Activated CD4-positive, alpha-beta T cell treated with anti-CD3 and anti-CD28 coated beads, Interleukin-2, amount 50 U/mL, for 48 hours (primary cell): ENCODE measurements at places on chromosomes 3 and 15.

- no peak for DNase-seq
Measured at GRCh38 chr3:172125053-172125452, 85.7 kb downstream of the FNDC3B start.

GRCh38 chr3:87810452-87811016 is 248.3 kb downstream of the CGGBP1 start:
- no peak for DNase-seq

GRCh38 chr3:77541203-77541922 is 501.5 kb downstream of the ROBO2 start:
- DNase-seq, result no peak

- DNase-seq, result no peak
Measured at GRCh38 chr3:12292770-12293169, 3.9 kb downstream of the PPARG start.

GRCh38 chr3:17044855-17045254 is 160.1 kb downstream of the PLCL2 start:
- DNase-seq, result no peak

DNA sequence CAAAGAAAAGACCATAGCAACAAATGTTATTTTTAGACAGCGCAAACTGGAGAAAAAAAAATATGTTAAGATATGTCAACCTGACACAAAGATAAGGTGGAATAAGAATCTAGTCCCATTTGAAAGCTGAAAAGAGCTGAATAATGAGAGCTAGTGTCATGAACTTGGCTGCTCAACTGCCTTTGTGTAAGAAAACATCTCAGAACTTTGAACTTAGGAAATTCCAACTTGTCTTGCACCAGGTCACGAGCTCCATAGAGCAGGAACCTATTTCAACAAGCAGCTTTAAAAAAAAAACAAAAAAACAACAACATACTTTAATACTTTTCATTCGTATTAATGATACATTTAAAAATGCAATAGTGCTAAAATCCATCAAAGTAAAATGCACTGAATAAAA is 79.5 kb downstream of the ZNF280D start:
- no peak for DNase-seq

- no peak for DNase-seq
Measured at GRCh38 chr3:192303235-192303634, 424.1 kb downstream of the FGF12 start.

- DNase-seq, result no peak
Measured at GRCh38 chr3:98740324-98740723, 22.8 kb upstream of the ST3GAL6 start.

GRCh38 chr3:2154621-2155020 is 56.0 kb downstream of the CNTN4 start:
- DNase-seq, result no peak

GRCh38 chr3:13098192-13098988 is 25.2 kb upstream of the IQSEC1 start:
- no peak for DNase-seq

DNA sequence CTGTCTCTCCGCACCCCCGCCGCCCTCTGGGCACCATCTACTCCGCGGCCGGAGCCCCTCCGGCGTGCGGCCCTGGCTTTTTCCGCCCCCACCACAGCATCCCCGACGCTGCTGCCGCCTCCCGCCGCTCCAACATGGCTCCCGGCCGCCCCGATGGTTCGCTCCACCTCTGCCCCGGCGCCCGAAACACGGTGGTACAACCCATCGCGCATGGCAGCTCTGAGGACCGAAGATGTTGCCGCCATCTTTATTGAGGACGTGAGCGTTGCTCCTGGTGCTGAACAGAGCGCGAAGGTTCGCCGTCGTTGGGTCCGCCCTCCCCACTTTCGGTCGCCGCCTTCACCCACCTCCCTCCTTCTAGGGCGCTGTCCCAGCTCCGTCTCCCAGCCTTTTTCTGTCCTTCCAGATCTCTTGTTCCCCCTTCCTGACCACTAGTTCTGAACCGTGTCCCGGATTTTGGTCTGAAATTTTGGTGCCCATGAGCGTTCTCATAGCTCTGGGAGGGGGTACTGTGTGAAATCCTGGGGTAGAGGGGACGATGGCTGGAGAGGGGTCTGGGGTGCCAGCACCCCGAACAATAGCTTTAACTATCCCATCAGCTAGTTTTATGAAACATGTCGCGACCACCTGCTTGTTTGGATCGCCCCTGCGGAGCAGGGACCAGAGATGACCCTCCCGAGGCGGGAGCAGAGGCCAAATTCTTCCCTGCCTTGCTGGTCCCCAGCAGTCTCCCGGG is at the start of gene CELSR3:
Gene CELSR3 (minus strand): TSS at position 134 of the 736 bp plus-strand sequence. CDS start 252 bp downstream, outside the sequence.
- DNase-seq, result peak; percentile 74

DNA sequence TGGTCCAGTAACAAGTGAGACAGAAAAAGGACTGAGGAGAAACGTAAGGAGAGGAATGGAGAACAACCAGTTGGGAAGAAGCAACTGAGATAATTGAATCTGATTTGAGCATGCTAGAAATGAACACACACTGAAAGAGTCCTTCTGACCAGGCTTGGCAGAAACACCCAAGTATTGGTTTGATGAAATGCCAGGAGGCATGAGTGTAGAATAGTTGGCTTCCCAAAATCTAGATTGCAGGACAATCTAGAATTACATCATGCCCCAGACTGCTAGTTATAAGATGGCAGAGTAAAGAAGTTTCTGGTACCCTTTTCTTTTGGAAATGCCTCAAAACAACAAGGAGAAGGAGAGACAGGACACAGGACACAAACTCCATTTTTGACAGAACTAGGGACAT is 189.7 kb upstream of the STT3B start:
- DNase-seq, result no peak

DNA sequence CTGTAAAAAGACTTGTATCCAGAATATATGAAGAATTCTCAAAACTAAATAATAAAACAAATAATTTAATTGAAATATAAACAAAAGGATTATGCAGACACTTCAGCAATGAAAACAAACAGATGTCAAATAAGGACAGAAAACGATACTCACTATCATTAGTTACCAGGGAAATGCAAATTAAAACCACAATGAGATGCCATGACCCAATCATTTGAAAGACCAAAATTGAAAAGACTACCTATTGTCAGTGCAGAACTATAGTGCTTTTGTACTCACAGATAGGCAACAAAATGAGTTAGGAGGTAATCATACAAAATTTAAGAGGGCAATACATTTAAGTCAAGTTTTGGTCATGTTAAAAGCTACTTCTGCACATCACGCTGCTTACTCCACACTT is 31.6 kb upstream of the OR5K4 start:
- no peak for DNase-seq

GRCh38 chr3:27723815-27724458 is 1.8 kb upstream of the EOMES start:
- DNase-seq, result no peak

DNA sequence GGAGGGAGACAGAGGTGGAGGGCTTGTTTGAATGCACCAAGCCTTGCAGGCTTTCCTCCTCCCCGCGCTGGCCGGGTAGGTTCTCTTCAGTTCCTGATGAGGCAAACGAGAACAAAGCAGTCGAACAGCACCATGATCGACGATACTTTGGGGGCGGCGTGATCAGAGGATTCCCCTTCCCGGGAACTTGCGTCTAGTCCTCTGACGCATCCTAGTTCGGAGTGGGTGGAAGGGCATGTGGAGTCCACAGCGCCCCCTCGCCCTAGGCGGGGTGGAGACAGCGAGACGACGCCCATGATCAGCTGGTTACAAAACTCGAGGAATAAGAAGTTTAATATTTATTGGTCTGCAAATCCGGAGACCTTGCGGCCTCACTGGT is 452 bp upstream of the SV2B start:
- peak; percentile 62 for DNase-seq

DNA sequence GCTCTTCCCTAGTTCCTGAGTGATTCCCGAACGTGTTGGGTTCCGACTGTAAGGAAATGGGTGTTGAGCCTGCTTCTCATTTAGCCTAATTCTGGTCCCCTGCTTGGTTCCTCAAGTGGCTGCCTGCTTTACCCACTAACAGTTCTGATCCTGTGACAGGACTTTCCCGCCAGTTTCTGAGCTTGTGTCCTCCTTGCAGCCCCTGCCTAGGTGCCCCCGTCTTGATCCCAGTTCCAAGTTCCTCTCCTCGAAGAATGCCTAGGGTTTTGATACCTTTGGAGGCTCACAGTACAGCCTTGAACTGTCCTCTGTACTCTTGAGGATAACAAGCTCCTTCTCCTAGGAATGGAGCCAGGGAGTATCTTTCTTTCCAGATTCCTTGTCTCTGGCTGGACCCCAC is 12.0 kb upstream of the RASGRF1 start:
- no peak for DNase-seq

- DNase-seq, result no peak
Measured at GRCh38 chr15:78065973-78066946, 11.3 kb downstream of the TBC1D2B start.

GRCh38 chr15:62173215-62173614 is 8.1 kb upstream of the C2CD4B start:
- no peak for DNase-seq

DNA sequence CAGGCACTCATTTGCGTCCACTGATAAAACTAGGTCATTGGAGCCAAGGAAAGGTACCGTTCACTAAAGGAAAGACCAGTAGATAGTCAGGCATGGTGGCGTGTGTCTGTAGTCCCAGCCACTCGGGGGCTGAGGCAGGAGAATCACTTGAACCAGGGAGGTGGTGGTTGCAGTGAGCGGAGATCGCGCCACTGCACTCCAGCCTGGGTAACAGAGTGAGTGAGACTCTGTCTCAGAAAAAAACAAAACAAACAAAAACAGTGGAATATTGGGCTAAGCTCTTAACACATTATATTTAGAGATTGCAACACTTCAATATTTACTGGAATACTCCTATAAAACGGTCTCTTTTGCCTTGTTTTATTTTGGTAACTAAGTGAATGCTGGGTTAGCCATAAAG is 17.4 kb downstream of the MAP2K1 start:
- DNase-seq, result no peak

DNA sequence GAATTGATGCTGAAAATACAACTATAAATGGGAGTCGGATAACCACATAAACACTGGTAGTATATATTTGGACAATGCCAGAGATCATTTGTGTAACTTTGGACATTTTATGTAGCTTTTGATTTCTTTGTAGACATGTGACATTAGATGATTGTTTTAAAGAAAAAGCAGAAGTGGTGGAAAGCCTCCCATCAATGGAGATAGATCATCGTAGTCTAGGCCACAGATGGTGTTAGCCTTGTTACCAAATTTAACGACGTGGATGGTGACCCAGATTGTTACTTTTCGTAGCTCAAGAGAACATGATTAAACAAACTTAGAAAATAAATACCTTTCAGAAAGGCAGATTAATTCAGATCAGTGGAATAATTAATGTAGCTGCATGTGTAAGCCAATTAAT is 8.8 kb downstream of the CACNA1D start:
- DNase-seq, result no peak

DNA sequence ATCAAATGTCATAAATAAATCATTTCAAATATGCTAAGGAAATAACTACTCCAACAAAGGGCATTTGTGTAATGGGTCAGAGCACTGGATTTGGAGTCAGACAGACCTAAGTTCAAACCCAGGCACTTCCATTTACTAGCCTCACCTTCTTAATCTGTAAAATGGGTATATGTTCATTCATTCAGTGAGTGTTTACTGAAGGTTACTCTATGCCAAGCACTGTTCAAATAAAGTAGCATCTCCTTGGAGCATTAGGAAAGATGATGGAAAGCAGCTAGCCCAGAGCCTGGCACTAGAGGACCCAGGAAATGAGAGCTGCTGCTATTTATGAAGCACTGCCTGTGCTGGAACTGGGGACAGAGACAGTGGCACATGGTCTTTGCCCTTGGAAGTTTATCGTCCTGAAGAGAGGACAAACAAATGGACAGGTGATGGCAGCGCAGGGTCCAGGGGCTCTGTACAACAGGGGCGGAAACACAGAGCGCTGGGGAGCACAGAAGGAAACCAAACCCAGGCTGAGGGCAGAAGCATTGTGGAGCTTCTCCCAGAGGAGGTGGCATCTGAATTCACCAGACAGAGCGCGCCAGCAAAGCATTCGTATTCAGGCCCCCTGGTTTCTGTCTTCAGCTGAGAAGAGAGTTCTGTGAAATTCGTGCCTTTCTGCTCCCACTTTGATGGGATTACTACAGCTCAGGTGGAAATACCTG is 19.0 kb downstream of the TM4SF4 start:
- DNase-seq, result no peak

DNA sequence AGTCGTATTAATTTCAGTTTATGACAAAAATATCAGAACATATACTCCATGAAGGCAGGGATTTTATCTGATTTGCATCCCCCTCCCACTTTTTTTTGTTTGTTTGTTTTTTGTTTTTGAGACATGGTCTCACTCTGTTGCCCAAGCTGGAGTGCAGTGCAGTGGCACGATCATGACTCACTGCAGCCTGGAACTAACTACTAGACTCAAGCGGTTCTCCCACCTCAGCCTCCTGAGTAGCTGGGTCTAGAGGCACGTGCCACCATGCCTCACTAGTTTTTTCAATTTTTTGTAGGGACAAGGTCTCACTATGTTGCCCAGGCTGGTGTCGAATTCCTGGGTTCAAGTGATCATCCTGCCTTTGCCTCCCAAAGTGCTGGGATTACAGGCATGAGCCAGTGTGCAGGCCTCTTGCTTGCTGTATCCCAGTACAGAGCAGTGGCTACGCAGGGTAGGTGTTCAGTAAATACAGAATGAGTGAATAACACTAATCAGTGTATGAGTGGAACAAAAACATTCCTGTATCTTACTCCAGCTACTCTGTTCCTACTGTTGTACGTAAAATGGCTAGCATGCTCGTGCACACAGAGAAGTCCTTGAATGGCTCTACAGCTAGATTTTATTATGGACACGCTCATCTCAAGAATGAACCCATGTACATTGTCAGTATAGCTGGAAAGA is 272.4 kb downstream of the FOXP1 start:
- DNase-seq, result no peak

DNA sequence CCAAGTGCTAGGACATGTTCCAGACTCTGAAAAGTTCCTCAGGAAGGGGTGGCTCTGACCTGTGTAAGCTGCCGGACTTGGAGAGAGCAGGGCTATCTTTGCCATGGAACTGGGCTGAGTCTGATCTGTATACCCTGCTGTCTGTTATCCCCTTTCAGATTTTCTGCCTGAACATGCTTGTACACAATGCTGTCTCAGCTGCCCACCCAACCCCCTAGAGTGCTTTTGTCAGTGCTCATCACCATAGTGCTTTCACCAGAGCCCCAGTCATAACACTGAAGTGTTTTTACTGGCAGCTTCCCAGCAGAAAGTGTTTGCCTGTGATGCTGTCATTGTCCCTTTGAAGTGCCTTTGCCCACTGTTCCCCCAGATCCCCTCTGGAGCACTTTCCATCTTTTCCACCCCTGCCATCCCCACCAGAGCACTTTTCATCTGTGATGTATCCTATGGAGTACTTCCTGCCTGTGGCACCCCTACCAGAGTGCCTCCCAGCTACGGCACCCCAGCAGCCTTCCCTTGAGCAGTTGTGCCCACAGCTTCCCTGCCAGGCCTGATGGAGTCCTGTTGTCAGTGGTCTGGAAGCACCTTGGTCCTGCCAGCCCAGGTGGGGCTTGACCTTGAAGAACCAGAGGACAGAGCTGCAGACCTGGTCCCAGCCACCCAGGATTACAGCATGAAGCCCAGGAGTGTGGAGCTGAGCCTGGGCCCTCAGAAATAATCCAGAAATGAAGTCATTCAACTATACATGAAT is 397.7 kb downstream of the DIPK2A start:
- DNase-seq, result no peak
